ENCODE measurements at places on chromosomes 1 and 21. TPM values are rescaled to one million over a fixed set of nuclear protein-coding genes. Genes with fewer than 3 reads are reported as not detected.

The SLC9C2 gene
- not detected for total RNA-seq

GRCh38 chr1:221511797-221512196, 230.1 kb downstream of the DUSP10 start:
- no peak for DNase-seq

The CYP2J2 gene
- not detected for total RNA-seq

- no peak for DNase-seq
These were observed 29.0 kb downstream of the SPATA6 start for GRCh38 chr1:48442864-48443619.

The GFI1 gene
- total RNA-seq = 0.10 TPM

The SRP9 gene
- total RNA-seq = 219 TPM

- no peak for DNase-seq
These were observed 98.7 kb upstream of the USP24 start for GRCh38 chr1:55313903-55314302.

- no peak for DNase-seq
These were observed 39.1 kb upstream of the DPH5 start for GRCh38 chr1:101064697-101065096.

DNA sequence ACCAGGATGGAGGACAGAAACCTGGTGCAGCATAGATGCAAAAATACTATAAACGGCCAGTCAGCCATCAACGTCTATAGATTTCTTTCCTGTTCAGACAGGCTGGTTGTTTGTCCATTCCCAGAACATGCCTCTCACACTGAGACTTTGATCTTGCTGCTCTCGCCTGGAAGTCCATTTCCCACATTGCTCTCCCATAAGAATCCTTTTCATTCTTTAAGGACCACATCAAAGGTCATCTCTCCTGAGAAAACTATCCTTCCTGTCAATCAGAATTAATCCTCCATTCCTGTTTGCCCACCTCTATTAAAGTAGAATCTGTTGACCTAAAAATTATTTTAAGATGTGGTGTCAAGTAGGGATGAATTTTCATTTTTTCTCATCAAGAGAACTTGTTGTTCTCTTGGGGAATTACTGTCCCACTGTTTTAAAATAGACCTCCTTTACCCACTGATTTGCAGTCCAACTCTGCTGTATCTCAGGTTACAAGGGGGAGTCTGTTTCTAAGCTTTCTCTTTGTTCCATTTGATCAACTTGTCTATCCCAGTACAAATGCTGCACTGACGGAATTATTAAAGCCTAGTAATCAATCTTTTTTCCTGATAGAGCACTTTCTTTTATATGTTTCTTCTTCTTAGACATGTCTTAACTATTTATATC, 172.7 kb downstream of the PATJ start:
- DNase-seq = no peak

The MAP10 gene
- 0.07 TPM for total RNA-seq

Data from HFFc6 (cell line).